ENCODE measurements at places on chromosomes 7 and 10.
A peak's percentile ranks its signal among the peaks of the same experiment; 100 is the strongest.

DNA sequence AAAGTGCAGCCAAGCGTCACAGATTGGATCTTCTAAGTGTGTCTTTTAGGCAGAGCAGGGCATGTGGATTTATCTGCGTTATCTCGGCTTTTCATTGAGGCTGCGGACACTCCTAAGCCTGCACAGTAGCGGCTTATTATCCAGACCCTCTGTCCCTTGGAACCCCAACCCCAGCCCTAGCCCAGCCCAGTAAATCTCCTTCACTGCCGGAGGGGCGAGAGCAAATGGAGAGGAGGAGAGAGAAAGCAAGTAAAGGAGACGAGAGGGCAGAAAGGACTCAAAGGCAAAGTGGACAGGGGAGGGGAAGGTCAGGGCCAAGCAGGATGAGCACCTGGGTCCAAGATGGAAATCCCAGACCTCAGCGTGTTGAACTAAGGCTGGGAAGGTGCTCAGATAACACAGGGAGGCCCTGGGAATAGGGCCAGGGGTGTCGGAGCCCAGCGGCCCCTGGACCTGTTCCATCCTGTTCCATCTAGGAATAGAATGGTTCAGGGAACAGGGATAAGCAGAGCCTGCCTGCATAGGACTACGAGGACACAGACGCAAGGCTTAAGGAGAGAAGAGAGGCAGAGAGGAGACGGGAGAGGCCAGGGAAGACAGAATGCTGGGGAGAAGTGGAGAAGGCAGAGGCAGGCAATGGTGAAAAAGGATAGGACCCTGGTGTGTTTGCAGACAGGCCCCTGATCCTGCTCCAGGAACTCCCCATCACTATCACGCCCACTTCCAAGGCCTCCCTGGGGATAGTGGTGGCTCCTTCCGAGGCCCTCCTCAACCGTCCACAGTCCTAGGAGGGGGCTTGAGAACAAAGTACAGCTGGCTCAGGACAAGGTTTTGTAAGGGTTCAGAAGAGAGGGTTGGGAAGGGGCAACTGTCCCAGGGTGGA, 99.6 kb downstream of the CHST15 start:
- no peak for DNase-seq

- no peak for DNase-seq
Measured at GRCh38 chr10:51770709-51771108, 71.3 kb upstream of the CSTF2T start.

- DNase-seq = no peak
Measured at GRCh38 chr10:132129431-132129830, 57.3 kb upstream of the DPYSL4 start.

DNA sequence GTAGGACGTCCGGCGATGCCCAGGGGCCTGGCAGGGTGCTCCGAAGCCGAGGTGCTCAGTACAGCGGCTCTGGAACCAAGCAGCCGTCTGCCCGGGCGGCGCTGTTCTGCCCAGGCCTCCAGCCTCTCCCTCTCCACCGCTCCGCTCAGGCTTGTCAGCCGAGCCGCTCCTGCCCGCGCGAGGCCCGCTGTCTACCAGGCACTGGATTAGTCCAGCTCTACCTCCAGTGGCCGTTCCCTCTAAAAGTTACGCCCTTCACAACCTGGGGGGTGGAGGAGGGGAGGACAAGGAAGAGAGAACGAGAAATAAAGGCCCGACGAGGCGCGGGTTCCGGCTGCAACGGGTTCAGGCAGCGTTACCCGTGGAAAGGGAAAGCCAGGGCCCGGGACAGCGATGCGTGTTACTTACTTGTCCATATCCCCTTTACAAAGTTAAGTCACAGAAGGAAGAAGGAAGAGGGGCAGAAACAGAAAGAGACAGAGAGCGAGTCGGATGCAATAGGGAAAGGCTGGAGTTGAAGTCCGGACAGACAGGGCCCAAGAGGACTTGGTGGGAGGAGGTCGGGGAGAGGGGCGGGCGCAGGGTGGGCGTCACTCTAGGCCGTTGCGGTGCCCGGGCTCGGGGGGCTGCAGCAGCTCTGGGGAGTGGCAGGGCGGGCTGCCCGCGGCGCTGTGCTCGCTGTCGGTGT, 2.8 kb downstream of the SP8 start:
- no peak for DNase-seq

DNA sequence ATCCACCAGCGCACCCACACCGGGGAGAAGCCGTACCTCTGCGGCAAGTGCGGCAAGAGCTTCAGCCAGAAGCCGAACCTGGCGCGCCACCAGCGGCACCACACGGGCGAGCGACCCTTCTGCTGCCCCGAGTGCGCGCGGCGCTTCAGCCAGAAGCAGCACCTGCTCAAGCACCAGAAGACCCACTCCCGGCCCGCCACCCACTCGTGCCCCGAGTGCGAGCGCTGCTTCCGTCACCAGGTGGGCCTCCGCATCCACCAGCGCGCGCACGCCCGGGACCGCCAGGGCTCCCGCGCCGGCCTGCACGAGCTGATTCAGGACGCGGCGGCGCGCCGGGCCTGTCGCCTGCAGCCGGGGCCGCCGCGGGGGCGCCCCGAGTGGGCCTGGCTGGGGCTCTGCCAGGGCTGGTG, 17.7 kb downstream of the ZNF775 start:
- no peak for DNase-seq

- no peak for DNase-seq
Measured at GRCh38 chr7:101594790-101595189, 34.3 kb downstream of the MYL10 start.

GRCh38 chr7:150947241-150947745, 30.8 kb downstream of the KCNH2 start:
- peak; percentile 5 for DNase-seq

- DNase-seq = no peak
Measured at GRCh38 chr10:18190840-18191239, 50.6 kb downstream of the CACNB2 start.

DNA sequence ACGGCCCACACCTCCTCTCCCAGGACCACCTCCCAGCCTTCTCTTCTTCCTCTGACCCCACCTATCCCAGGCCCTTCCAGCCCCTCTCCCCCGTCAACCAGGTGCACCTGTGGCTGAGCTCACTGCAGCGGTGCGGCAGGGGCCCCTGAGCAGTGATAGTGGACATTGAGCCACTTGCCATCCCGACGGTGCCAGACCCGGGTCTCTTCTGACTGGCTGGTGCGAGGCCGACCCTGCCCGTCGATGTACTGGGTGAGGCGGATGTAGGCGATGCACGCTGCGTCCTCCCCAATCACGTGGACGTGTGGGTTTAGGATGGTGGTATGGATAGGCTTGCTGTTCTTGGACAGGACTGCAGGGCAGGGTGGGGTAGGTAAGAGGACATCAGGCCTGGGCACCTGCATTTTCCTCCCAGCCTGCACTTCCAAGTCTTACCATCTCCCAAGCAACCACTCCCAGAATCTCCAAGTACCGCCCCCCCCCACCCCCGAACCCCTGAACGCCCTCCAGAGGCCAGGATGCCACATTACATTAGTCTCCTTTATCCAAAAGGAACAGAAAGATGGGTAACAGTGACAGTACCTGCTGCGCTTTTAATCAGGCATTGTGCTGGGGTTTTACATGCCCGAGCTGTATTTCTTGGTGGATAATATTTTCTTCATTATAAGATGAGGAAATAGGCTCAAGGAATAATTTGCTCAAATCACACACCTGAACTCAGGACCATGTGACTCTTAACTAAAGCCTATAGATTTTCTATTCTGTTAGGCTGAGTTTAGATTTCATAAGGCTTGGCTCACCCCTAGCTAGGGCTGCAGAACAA, 3.7 kb upstream of the NDST2 start:
- DNase-seq = peak; percentile 30

DNA sequence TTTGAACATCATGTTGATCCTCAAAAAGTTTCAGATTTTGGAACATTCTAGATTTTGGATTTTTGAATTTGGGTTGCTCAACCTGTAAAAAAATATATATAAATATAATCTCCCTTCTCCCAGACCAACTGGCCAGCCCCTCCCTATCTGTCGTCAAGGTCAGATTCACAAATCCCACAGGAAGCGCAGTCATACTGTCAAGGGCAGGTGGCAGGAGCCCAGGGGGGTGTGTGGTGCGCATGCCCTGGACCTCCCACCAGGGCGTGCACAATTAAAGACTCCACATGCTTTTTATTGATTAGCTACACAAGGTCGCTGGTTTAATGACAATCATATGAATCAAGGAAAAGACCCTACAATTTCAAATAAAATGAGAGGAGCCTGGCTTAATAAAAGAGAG, 77.0 kb upstream of the EEPD1 start:
- DNase-seq = no peak

GRCh38 chr7:47318395-47319182, 263.3 kb downstream of the TNS3 start:
- DNase-seq = no peak

DNA sequence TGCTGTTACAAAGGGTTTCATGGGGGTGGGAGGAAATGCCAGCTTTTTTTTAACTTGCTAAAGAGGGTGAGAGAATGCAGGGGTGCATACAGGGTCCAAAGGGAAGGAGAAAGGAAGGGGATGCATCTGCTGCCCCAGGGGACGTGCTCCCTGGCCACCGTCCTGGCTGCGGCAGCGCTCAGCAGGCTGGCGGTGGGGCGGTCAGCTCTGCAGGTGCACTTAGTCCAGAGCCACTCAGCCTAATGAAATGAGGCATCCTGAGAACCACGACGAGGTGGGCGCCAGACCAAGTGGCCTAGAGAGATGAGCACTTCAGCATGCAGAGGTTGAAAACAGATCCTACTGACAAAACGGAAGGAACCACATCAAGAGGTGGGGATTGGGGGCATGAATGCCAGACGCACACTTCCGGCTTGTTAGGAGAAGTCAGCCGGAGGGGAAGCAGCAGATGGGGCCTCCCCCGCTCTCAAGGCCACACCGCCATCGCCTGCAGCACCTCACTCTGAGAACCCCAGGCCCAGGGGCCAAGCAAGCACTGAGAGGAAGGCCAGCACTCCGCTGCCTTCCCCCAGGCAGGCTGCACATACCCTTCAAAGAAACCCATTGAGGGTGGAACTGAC, 94.5 kb downstream of the MAD1L1 start:
- peak; percentile 77 for DNase-seq

GRCh38 chr7:151799506-151799905, 77.4 kb downstream of the PRKAG2 start:
- DNase-seq = no peak

- DNase-seq = no peak
Measured at GRCh38 chr10:75593692-75594556, 162.5 kb downstream of the LRMDA start.

DNA sequence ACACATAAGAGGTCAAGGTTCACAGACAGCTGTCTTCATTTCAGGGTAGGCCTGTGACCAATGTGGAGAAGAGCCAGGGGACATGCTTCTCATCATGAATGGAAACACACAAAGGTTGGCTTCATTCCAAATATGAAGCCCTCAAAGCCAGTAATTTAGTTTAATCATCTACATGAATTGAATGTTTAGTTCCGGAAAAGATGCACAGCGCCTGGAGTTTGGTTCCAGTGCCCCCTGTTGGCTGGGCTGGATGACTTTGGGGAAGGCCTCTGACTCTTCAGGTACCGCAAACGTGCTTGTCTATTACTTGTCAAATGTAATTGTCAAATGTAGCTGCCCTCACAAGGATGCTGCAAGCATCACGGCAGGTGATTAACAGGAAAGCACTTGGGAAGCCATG, 130.7 kb downstream of the ADRA2A start:
- DNase-seq = no peak

- DNase-seq = peak; percentile 50
Measured at GRCh38 chr10:3978761-3979160, 193.8 kb upstream of the KLF6 start.

DNA sequence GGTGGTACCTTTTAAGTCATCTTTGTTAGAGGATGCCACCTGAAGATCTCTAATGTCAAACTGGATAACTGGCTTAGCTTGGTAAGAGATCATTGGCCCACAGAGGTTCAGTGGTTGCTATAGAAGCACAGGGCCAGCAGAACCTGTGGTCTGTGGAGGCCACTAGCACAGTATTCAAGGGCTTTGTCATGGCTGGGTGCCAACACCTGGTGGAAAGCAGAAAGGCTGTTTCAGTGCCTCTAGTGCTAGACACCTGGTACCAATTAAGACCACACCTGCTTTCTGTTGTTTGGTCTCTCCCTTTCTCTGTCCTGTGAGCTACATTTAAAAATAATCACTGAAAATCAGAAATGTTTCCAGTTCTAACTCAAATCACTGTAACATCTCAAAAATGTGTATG, 10.0 kb upstream of the PCGF5 start:
- DNase-seq = peak; percentile 30

DNA sequence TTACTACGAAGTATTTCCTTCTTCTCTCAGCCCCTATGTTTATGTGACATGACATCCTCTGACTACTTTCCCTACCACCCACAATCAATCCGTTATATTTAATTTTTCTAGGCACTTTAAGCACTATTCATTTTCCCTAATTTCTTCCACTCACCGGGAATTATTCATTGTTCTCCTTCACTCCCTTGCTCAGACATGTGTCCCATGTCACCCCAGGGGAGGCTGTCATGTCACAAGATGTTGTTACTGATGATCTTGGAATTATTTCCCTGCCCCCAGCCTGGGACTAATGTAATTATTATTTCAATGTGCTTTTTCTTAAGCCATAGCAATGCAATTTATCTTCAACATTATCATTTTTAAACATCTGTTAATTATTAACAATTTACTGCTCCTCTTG, 317.2 kb downstream of the PHF14 start:
- no peak for DNase-seq

DNA sequence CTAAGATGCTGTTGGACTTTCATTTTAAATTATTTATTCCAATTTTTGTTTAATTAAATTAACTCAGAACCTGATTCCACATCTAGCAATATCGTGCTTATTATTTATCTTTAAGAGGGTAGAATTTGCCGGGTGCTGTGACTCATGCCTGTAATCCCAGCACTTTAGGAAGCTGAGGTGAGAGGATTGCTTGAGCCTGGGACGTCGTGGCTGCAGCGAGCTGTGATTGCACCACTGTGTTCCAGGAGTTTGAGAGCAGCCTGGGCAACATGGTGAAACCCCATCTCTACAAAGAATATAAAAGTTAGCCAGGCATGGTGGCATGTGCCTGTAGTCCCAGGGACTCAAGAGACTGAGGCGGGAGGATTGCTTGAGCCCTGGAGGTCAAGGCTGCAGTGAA, 47.8 kb downstream of the ZFAND4 start:
- no peak for DNase-seq

- peak; percentile 71 for DNase-seq
Measured at GRCh38 chr10:3776796-3777571, 8.0 kb downstream of the KLF6 start.

Measured in CD4-positive, alpha-beta T cell treated with Interleukin-4 for 1 hour (primary cell).